ENCODE measurements at places on chromosomes 4 and X. TPM values are rescaled to one million over a fixed set of nuclear protein-coding genes. Genes with fewer than 3 reads are reported as not detected.

- no peak for DNase-seq
These were observed 209.7 kb upstream of the KLF3 start for GRCh38 chr4:38454284-38454683.

GRCh38 chr4:163815776-163816175, 321.3 kb downstream of the TMA16 start:
- DNase-seq = no peak

- no peak for DNase-seq
These were observed 44.9 kb downstream of the ENPEP start for GRCh38 chr4:110520886-110521285.

The CFP gene
- total RNA-seq = 1.6 TPM

DNA sequence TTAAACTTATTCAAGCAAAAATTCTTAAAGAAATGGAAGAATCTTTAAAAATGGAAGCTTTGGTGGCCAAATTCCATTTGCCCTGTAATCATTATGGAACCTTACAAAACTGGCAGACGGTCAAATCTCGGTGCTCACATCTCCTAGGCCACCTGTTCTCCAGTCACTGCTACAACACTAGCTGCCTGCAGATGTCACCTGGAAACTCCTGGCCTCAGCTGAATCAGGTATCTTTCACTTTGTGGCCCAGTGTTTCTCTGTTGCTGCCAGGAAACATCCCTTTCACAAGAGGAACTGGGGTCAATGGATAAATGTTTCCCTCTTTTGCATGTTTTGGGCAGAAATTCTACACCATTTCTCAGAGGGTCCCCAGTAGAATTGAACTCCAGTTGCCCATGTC, 4.2 kb upstream of the CXCL3 start:
- DNase-seq = no peak

GRCh38 chr4:147862043-147862692, 130.3 kb downstream of the ARHGAP10 start:
- DNase-seq = no peak

The RASSF6 gene
- not detected for total RNA-seq

The KDR gene
- 0.05 TPM for total RNA-seq

The CLTRN gene
- 0.16 TPM for total RNA-seq

The PLXNA3 gene
- total RNA-seq = 26.6 TPM

The AKAP14 gene
- not detected for total RNA-seq

DNA sequence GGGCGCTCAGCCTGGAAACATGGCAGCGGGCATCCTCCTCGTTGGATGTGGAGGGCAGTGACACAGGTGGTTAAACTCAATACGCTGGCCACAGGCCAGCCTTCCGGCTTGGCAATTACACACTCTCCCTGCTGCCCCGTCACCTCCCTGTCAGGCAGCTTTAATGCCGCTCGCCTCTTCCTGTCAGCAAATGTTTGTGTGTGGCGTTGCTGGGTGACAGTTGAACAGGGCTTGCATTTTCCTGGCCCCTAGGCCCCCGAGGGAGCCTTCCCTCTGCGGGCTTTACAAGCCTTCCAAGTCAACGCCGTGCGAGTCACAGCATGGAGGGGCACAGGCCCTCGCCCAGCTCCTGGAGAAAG, 620.0 kb downstream of the BCOR start:
- no peak for DNase-seq

GRCh38 chr4:1516261-1516660, 110.0 kb upstream of the NKX1-1 start:
- DNase-seq = no peak

- no peak for DNase-seq
These were observed 107.6 kb downstream of the AMER1 start for GRCh38 chrX:64097891-64098290.

The MAB21L2 gene
- total RNA-seq = not detected

DNA sequence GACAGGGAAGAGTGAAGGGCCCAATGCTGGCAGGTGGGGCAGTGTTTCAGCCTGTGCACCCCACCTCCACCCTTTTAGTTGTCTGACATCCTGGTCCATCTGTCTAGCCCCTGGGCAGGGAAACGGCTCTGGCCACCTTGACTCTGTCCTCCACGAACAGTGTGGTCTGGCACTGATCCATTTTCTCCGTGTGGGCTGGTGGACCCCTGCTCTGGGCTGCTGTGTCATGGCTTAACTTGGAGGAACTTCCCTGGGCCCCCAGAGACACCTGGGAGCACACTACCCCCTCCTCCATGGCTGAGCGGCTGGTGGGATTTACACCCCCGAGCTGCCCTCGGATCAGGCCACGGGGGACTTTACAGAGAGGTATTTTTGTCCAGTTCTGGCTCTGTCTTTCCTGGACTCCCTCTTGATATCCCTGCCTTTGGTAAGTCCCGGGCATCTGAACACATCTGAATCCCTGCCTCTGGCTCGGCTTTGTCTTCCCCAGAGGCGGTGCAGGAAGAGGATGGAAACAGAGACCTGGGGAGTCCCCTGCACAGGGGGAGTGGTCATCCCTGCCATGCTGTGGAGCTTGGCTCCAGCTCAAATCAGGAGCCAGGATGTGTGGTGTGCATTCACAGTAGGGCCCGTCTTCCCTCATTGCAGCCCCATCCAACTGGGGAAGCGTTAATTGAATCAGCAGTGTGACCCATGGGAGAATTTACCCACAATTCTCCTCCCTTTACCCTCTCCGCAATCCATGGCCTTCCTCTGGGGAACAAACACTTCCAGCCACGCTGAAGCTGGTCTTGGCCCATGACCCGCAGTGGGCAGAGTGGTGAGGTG, 6.3 kb upstream of the NKX1-1 start:
- no peak for DNase-seq

GRCh38 chrX:150907474-150907873, 9.0 kb upstream of the CD99L2 start:
- DNase-seq = no peak

GRCh38 chr4:15649914-15650545, 5.1 kb downstream of the FBXL5 start:
- DNase-seq = peak; percentile 41
